MM.1S (cell line): ENCODE measurements at places on chromosomes 13 and 19.
A peak's percentile ranks its signal among the peaks of the same experiment; 100 is the strongest.

DNA sequence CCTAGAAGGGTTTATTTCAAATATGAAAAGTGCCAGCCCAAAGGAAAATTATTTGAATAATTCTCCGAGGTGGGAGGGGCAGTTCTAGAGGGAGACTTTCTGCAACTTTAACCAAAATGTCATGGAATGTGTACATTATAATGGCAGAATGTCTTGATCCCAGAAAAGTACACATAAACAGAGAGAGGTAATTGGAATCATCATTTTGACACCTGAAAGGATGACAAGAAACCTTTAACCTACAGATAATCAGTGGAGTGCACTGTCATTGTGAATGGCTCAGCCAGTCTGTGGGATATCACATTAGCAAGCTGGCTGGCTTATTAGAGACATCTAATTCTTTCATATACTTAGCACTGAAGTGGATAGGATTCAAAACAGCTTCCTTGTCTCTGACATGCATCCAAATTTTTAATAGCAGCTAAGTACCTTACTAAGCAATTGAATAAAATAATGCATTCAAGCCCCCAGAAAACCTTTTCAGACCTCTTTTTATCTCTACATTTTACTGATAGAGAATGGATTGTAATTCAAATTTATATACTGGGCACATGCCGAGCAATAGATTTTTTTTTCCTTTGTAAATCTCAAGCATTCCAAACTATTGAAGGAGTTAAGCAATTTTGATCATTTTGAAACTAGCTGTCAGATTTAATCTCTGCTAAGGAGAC, 468.6 kb downstream of the COG6 start:
- no peak for DNase-seq

DNA sequence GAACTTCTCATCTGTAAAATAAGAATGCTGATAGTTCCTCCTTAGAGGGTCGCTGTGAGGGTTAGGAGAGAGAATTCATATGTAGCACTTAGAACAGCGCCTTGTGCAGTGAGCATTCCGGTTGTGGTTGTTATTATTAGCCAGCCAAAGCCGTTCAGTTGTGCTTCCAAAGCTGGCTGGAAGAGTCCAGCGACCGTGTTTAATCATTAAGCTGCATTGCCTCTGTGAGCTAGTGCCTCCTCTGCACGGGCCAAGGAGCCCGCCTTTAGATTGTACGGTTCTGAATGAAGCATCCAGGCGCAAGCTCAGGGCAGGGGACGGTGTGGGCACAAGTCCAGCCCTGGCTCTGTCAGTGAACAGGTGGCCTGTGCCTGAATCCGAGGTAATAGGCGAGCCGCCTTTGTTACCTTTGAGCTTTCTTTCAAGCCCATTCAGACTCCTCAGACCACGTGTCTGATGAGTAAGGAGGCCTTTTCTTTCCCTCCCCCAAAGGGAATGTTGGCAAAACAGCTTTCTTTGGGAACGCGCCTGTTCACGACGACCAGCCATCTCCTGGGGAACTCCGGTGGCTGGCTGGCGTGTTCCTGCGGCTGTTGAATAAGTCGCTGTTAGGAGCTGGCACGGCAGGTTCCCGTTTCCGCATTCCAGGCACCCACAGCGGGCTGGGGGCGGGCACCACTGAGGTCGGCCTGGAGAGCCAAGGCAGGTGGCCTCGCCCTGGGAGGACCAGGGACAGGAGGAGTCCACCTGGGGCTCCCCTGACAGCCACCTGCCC, 25.1 kb downstream of the SIPA1L3 start:
- DNase-seq = peak; percentile 39

GRCh38 chr13:79560954-79561353, 80.0 kb downstream of the NDFIP2 start:
- no peak for DNase-seq

DNA sequence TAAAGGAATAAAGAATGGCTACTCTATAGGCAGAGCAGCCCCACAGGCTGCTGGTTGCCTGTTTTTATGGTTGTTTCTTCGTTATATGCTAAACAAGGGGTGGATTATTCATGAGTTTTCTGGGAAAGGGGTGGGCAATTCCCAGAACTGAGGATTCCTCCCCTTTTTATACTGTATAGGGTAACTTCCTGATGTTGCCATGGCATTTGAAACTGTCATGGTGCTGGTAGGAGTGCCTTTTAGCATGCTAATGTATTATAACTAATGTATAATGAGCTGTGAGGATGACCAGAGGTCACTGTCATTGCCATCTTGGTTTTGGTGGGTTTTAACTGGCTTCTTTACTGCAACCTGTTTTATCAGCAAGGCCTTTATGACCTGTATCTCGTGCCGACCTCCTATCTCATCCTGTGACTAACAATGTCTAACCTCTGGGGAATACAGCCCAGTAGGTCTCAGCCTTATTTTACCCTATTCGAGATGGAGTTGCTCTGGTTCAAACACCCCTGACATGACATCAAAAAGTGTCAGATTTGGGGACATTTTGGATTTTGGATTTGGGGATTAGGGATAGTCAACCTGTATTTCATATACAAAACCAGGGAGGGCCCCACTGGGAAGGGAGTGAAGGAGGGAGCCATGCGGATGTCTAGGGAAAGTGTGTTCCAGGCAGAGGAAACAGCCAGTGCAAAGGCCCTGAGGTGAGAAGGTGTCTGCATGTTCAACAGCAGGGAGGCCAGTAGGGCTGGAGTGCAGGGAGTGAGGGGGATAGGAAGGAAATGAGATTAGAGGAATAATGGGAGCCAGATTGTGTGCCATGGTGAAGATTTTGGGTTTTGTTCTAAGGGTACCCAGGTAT, 10.9 kb downstream of the FXYD5 start:
- no peak for DNase-seq

DNA sequence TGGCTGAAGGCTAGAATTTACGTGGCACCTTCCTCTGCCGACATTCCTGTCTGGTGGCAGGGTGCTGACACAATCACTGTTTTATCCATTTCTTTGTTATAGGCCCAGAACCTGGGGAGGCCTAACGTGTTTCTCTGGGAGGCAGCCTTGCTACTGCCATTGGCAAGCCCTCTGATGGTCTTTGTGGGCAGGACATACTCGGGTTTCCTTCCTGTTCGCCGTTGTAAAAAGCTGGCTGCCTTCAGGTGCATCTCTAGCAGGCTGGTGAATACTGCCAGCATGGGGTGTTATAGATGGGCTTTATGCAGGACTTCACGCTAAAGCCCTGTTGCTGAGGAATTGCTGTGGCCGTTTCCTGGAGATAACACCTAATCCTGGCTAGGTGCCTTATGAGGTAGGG, 28.1 kb downstream of the B3GLCT start:
- DNase-seq = no peak
